ENCODE measurements at places on chromosomes 3 and 15.

DNA sequence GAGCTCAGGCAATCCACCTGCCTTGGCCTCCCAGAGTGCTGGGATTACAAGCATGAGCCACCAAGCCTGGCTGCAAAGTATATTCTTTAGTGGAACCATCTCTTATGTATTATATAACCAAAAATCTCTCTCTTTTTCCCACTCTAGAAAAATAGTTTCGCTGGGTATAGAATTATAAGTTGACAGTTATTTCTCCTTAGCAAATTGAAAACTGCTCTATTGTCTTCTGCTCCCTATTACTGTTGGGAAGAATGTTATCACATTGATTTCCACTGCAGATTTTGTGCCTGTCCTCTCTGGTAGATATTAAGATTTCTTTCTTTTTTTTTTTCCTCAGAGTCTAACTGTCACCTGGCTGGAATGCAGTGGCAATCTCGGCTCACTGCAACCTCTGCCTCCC, 10.2 kb upstream of the DHX30 start:
- no peak for DNase-seq

GRCh38 chr3:123481071-123481470, 32.2 kb upstream of the ADCY5 start:
- DNase-seq, result no peak

DNA sequence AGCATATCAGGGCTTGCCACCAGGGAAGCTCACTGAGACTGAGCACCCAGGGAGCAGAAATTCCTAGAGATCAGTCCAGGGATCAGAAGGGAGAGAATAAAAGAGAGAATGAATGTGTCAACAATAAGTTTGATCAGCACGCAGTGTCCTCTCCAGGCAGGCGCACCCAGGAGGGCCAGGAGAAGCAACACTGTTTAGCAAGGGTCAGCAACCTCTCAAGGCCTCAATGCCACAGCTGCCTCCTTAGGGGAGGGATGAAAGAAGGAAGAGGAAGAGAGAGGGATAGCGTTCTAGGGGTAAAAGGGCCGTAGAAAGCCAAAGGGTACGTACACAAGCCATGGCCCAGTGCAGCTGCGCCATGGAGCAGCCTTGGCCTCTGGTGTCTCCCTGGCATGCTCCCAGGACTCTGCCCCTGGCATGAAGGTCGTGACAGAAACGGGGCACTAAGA, 399.8 kb downstream of the SHQ1 start:
- DNase-seq, result no peak

- DNase-seq, result no peak
These were observed 26.2 kb downstream of the PIAS1 start for GRCh38 chr15:68080334-68080733.

DNA sequence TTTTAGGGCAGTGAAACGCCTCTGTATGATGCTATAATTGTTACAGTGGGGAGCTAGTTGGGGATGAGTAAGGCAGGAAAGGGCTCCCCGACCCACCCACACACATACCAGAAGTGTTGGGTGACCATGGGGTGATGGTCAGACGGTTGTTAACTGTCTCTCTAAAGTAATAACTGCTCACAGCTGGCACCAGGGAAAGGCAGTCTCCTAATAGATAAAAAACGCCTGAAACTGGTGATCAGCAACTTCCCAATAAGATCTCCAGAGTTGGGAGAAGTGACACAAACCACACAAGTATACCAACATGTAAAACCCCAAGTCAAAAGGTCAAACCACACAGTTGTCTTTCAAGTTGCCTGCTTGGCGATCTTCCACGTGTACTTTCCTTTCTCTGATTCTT, 346.5 kb upstream of the CNTN4 start:
- DNase-seq, result no peak

DNA sequence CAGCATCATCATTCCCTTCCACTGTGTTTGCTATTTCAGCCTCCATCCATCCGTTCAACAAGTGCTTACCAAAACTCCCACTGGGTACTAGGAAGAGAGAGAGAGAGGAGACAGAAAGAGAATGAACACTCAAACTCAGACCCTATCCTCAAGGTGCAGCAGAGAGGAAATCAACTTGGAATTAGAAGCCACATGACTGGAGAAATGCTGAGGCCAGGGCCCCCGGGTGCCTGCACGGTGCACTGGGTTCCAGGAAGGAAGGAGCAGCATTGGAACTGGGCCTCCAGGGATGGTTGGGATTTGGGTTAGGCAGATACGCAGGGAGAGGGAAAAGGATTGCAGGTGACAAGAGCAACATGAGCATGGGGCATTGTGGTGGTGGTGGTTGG, 30.0 kb downstream of the CORO2B start:
- DNase-seq, result no peak

DNA sequence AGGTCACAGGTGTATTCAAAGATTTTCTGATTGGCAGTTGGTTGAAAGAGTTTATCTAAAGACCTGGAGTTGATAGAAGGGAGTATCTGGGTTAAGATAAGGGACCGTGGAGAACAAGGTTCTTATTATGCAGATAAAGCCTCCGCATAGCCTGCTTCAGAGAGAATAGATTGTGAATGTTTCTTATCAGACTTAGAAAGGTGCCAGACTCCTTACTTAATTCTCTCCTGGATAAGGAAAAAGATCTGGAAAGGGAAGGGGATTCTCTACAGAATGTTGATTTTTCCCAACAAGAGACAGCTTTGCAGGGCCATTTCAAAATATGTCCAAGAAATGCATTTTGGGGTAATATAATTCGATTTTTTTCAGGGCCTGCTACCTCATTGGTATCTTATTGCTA, 341.3 kb upstream of the RARB start:
- DNase-seq, result no peak

GRCh38 chr3:49868862-49869466, 742 bp downstream of the CAMKV start:
- no peak for DNase-seq

GRCh38 chr3:132255041-132255745, 62.0 kb upstream of the ACP3 start:
- no peak for DNase-seq

- no peak for DNase-seq
These were observed 480.3 kb upstream of the ALCAM start for GRCh38 chr3:104886220-104886995.

GRCh38 chr3:148343416-148343815, 354.3 kb upstream of the AGTR1 start:
- no peak for DNase-seq

DNA sequence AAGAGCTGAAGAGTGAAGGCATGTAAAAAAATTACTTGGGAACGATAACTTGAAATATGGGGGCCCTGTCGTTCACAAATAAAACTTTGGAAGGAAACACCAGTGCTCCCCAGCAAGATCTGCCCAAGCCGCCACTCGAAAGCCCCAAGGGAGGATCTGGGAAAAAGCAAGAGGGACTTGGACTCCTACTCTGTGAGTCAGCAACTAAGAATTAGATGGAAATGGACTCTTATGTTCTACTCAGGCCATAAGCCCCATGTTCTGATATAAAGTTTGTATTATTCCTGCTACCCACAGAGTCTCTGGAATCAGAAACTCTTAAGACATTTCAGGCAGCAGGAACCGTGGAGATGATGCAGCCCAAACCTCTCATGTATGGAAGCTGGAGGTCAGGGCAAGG, 75.7 kb downstream of the ITGB5 start:
- DNase-seq, result no peak

DNA sequence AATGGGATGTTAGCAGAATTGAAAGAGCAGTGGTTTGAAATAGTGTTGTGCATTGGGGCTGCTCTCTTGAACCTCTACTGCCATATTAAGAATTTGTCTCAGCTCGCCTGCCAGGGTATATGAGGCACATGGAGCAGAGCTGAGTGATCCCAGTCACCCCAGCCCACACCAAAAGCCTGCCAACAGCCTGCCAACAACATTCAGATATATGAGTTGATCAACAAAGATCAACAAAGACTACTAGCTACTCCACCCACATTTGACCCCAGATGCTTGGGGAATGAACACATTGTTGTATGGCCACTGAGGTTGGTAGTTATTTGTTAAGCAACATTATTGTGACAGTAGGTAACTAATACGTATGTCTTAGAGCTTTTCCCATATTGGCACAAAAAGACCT, 570.9 kb upstream of the IL12A start:
- no peak for DNase-seq

DNA sequence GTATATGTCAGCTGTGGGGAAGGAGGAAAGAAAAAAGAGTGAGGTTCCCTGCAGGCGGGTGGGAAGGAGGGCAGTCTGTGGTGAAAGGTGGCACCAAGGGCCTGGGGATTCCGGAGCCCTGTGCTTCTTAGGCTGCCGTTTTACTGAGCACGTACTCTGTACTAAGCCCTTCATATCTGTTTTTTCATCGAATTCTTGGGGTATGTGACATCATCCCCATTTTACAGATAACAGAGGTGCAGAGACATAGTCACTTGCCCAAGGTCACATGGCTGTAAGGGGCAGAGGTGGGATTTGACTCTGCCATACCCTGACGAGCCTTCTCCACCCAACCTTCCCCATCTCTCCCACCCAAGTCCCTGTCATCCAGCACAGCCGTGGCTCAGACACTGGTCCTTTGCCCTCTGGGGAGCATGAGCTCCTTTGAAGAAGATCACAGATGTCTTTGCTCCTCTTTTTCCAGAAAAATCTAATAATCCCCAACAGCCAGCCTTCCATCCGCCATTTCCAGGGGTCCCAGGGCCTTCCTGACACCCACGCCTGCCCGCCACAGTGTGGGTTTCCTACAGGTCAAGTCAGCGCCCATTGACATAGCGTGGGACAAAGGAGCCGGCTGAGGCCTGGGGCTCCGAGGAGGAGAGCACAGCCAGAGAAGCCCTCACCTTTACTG, 24.2 kb downstream of the CYP11A1 start:
- no peak for DNase-seq

GRCh38 chr3:181279239-181279565, 289.7 kb upstream of the DNAJC19 start:
- no peak for DNase-seq

- DNase-seq, result no peak
These were observed 294.3 kb upstream of the GBE1 start for GRCh38 chr3:82055792-82056191.

GRCh38 chr3:115512565-115513415, 110.5 kb upstream of the GAP43 start:
- no peak for DNase-seq

DNA sequence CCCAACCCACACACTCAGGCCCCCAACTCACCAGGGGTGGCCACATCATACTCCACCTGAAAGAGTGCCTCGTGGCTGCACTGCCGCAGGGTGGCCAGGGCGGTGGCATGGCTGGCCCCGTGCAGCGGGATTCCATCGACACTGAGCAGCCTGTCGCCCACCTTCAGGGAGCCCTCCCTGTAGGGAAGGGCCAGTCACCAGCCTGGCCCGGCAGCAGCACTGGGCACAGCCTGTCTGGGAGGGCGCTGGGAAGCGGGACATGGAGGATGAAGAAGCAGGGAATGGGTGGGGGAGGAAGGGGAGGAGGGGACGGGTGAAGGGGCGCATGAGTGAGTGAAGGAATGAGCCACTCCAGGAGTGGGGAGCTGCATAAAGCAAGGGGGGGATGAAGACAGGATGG, 18.5 kb downstream of the GRIP2 start:
- DNase-seq, result no peak

GRCh38 chr15:89556413-89557262, 18.6 kb upstream of the TICRR start:
- peak; percentile 62 for DNase-seq

DNA sequence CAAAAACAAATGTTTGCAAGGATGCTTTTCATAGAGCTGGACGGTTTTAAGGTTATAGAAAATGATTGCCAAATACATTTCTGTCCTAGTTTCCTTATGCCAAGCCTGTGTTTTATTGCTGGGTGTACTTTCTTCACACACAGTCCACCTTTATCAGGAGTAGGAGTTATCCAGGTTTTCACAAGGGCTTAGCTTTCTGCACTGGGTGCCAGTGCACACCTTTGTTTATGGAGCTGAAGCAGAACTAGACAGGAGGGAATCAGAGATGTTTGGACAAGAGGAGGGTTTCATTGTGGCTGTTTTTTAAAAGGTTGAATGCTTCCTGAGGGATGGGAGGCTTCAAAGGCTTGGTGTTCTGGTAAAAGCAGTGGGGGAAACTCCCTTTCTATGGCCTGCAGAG, 29.5 kb upstream of the FAM3D start:
- DNase-seq, result no peak

GRCh38 chr15:51313074-51313393, 25.4 kb downstream of the CYP19A1 start:
- no peak for DNase-seq

GRCh38 chr3:16432714-16433113, 80.8 kb downstream of the RFTN1 start:
- DNase-seq, result no peak

DNA sequence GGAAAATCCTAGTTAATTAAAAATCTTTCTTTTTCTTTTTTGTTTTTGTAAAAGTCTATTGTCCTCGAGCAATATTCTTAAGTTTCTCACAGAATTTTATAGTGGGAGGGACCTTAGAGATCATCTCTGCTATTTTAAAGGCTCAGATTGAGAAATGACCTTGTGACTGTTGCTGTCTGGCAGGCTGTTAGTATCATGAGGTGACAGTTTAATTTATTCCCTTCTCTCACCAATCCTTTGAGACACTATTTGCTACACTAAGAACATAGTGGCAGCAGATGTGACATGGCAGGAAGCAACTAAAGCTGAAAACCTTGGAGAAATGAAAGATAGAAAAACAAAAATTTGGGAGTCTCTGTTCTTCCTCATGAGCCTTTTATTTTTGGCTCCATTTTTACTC, 24.9 kb downstream of the APPL1 start:
- DNase-seq, result no peak

DNA sequence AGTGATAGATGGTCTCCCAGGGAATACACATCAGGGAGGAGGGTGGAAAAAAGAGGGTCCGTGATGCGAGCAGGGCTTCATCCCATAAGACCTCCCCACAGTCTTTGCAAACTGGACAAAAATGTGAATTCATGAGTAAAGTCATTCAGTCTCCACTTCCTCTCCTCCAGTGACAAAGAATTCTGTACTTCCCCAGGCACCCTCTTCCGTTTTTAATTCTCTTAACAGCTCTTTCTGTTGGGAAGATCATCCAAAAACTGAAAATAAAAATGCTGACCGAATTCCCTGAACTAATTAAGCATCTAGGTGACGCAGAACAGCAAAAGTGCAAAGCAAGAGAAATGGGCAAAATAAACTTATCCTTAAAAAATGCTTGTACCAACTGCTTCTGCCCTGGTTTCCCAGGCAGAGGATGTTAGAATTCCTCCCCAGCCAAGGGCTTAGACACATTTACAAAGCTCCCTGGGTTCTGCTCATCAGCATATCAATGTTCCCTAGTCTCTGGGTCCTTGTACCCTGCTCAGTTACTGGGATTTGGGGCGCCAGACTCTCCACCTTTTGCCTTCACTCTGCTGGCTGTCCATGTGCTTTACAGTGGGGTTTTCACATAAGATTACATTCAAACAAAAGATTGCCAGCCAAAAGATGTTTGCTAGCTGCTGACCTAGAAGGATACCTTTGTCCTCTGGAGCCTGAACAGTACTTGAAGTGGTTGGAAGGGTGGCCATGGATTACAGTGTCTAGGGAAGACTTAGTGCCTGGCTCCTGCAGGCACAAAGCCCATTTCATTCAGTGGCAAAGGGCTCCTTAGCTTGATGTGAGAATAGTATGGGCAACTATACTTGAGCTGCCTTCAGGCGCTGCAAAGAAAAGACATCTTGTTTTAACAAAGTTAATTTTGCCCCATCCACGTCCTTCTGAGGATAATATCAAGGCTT, 69.4 kb downstream of the ARNT2 start:
- DNase-seq, result no peak

- DNase-seq, result no peak
These were observed 30.5 kb upstream of the SRGAP3 start for GRCh38 chr3:9279966-9280365.

All from CMK (cell line).